ENCODE measurements at places on chromosomes 3 and 15. TPM values are rescaled to one million over a fixed set of nuclear protein-coding genes. Genes with fewer than 3 reads are reported as not detected.

DNA sequence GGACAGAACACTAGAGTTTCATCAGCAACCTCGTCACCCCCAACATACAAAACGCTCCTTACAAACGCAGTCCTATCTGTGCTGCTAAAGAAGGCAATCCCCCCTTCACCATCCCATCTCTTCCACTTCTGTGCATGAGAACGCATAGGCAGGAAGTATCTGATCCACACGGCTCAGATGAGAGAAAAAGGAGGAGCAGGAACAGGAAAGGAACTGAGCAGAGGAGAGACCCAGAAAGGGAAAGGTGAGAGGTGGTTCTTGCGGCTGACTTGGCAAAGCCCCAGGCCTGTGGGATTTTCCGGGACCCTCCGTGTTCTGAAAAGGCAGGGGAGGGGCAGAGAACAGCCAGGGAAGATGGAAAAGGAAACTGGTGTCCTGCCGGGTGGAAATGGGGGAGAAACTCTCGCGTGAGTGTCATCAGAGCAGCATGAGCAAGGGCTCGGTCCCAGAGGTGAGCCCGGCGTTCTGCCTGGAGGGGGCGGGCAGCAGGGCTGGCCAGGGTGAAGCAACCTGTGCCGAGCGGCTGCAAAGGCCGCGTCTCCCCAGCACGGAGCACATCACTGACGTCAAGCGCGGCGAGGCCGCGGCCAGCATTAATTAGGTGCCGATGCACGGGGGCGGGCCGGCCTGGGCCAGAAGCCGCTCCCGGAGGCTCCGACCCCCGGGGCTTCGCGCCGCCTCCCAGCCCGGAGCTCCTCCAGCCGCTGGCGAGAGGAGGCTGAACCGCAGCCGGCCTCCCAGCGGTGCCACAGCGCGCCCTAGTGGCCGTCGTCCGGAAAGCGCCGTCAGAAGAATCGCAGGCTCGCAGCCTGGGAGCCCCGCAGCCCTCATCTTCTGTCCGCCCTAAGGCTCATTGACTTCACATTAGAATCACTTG, 35.8 kb downstream of the CPN2 start:
- H3K27ac ChIP-seq: no peak overlapping the region
- H3K27me3 ChIP-seq: peaks cover 56% of the 10 kb centered on the region
- H3K4me1 ChIP-seq: peaks cover 11% of the 10 kb centered on the region
- no peak for DNase-seq
- H3K4me3 ChIP-seq: peak overlapping the region; percentile 73
- H3K36me3 ChIP-seq: peaks cover 5% of the 10 kb centered on the region

Gene AMT
- total RNA-seq: 6.0 TPM

GRCh38 chr15:60788692-60789103, 309.8 kb upstream of the ICE2 start:
- no peak overlapping the region for H3K27ac ChIP-seq
- DNase-seq: no peak
- no peaks in the 10 kb centered on the region for H3K27me3 ChIP-seq

- H3K27me3 ChIP-seq: no peaks in the 10 kb centered on the region
- no peaks in the 10 kb centered on the region for H3K36me3 ChIP-seq
- no peak for DNase-seq
- no peak overlapping the region for H3K4me3 ChIP-seq
Observed at GRCh38 chr3:149388001-149388440, 10.6 kb upstream of the TM4SF1 start.

Gene SPINK8
- total RNA-seq: not detected

GRCh38 chr3:197406266-197406665, 107.9 kb upstream of the DLG1 start:
- peak overlapping the region; percentile 71 for H3K27ac ChIP-seq
- H3K4me3 ChIP-seq: no peak overlapping the region
- peaks cover 1% of the 10 kb centered on the region for H3K36me3 ChIP-seq
- H3K4me1 ChIP-seq: peaks cover 22% of the 10 kb centered on the region

DNA sequence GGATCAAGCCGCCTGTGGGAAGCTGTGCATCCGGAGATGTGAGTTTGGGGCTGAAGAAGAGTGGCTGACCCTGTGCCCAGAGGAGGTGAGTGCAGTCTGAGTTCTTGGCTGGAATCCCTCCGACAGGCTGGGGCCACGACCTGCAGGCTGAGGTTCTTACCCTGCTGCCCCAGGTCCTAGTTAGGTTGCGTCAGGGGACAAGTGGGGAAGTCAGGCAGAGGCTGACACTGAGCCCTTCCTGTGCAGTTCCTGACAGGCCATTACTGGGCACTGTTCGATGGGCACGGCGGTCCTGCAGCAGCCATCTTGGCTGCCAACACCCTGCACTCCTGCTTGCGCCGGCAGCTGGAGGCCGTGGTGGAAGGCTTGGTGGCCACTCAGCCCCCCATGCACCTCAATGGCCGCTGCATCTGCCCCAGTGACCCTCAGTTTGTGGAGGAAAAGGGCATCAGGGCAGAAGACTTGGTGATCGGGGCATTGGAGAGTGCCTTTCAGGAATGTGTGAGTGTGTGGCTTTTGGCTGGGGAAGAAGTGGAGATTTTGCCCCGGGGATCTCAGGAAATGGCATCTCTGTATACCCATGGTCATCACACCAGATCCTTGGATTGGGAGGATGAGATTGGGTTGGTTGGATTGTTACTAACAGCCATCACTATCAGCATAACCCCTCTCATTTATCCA, 1.3 kb downstream of the PPM1M start:
- peak overlapping the region; percentile 77 for H3K27ac ChIP-seq
- H3K4me3 ChIP-seq: peak overlapping the region; percentile 73
- H3K36me3 ChIP-seq: peaks cover 2% of the 10 kb centered on the region
- H3K4me1 ChIP-seq: peaks cover 37% of the 10 kb centered on the region
- DNase-seq: peak; percentile 81

Data from chondrocyte (in vitro differentiated cells).